ENCODE measurements at places on chromosomes 3 and 15. TPM values are rescaled to one million over a fixed set of nuclear protein-coding genes. Genes with fewer than 3 reads are reported as not detected.

Gene LEKR1
- total RNA-seq: 0.38 TPM

Gene SI
- not detected for total RNA-seq

Gene PPM1L
- 5.7 TPM for total RNA-seq

Gene C3orf62
- total RNA-seq: 1.3 TPM

Gene CCDC39
- total RNA-seq: not detected

Gene PRRT3
- total RNA-seq: 6.8 TPM

Gene ARPP21
- total RNA-seq: not detected

Gene SOX14
- 1.2 TPM for total RNA-seq

Gene ABI3BP
- total RNA-seq: not detected

Gene ATRIP
- 18.5 TPM for total RNA-seq

Gene SNURF
- total RNA-seq: 32.9 TPM

Gene LYZL4
- not detected for total RNA-seq

Gene TIGIT
- total RNA-seq: not detected

Gene PLXNA1
- total RNA-seq: 41.9 TPM

Gene ADAMTSL3
- 0.48 TPM for total RNA-seq

Gene REC114
- total RNA-seq: not detected

Gene CCDC54
- not detected for total RNA-seq

Gene LOXL1
- total RNA-seq: 11.8 TPM

Gene SERPINI1
- total RNA-seq: 6.5 TPM

Gene ARGFX
- total RNA-seq: not detected

Gene HERC2
- 33.2 TPM for total RNA-seq

Gene MOBP
- total RNA-seq: 1.0 TPM

Gene TMEM158
- 9.8 TPM for total RNA-seq

Gene IGSF10
- 0.21 TPM for total RNA-seq

Gene TNFAIP8L3
- 0.28 TPM for total RNA-seq

Gene ZNF445
- 9.9 TPM for total RNA-seq

Gene RTP3
- total RNA-seq: 0.07 TPM

Gene GRK7
- total RNA-seq: 0.04 TPM

Gene RASL12
- 20.9 TPM for total RNA-seq

Gene HSPBAP1
- 9.2 TPM for total RNA-seq

Gene STX19
- total RNA-seq: not detected

Gene IL16
- total RNA-seq: not detected

Gene HHLA2
- total RNA-seq: not detected

Gene BCL2A1
- total RNA-seq: not detected

Gene CCDC80
- total RNA-seq: 17.2 TPM

Gene MORC1
- total RNA-seq: not detected

Gene NDN
- 53.5 TPM for total RNA-seq

Gene LRTM1
- total RNA-seq: not detected

Gene SLC12A8
- total RNA-seq: 9.3 TPM

Gene GUCA1C
- total RNA-seq: not detected

Gene MYO5C
- 3.3 TPM for total RNA-seq

Gene GAP43
- 26.4 TPM for total RNA-seq

Gene GPR160
- total RNA-seq: 15.4 TPM

Gene GABRR3
- total RNA-seq: not detected

Gene WNT5A
- total RNA-seq: 15.7 TPM

Gene RPSA
- total RNA-seq: 3,141 TPM

Gene CEP152
- 5.5 TPM for total RNA-seq
